ENCODE measurements at places on chromosomes 16 and 17. TPM values are rescaled to one million over a fixed set of nuclear protein-coding genes. Genes with fewer than 3 reads are reported as not detected.

DNA sequence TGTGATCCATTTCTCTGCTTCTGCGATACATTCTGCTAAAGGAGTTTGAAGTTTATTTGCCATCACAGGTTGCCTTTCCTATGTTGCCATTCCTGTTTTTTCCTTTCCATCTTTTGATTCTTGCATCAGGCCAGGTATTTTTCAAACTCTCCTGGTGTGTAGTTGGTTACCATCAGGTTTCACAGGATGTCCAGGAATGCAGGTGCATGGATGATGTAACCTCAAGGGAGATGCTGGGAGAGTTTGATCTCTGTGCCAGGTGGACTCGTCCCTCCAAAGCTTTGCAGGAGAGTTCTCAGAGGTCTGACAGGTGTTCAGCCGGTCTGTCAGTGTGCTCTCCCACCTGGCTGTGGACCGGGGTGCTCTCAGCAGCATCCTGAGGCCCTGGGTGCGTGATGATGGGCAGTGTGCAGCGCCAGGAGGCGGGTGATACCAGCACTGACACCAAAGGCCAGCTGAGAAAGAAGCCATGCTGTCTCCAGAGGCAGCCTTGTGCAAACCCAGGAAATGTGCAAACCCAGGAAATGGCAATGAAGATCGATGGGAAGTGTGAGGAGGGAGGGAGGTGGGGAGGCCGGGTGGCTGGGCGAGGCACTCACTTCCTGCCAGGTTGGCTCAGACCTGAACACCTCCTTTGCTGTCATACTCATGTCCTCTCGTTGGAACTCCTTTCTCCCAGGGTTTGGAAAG, 1.7 kb downstream of the ATP2C2 start:
- DNase-seq: no peak
- no peak overlapping the region for H3K27ac ChIP-seq
- H3K4me3 ChIP-seq: no peak overlapping the region

GRCh38 chr17:40312131-40312731, 3.3 kb downstream of the RARA start:
- DNase-seq: no peak
- H3K4me3 ChIP-seq: no peak overlapping the region
- no peak overlapping the region for H3K27ac ChIP-seq
- H3K4me1 ChIP-seq: peaks cover 49% of the 10 kb centered on the region
- no peaks in the 10 kb centered on the region for H3K36me3 ChIP-seq

DNA sequence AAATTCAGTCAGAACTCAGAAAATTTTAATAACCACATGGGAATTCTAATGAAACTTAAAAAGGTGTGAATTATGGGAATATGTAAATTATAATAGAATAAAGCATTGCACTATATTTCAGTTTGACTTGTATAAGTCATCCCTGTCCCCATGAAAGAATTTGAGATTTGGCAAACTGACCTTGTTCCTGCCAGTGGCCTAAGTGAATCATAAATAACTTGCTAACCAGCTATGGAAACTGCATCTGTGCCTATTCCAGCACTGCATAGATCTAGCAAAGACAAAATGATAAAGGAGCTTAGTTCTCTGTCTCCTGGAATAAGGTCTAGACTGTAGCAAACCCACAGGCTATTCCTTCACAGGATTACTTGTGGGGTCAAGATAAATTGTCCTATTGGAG, 106.8 kb upstream of the NOG start:
- no peaks in the 10 kb centered on the region for H3K4me1 ChIP-seq
- H3K27ac ChIP-seq: no peak overlapping the region
- no peak for DNase-seq
- no peaks in the 10 kb centered on the region for H3K36me3 ChIP-seq
- H3K27me3 ChIP-seq: no peaks in the 10 kb centered on the region

DNA sequence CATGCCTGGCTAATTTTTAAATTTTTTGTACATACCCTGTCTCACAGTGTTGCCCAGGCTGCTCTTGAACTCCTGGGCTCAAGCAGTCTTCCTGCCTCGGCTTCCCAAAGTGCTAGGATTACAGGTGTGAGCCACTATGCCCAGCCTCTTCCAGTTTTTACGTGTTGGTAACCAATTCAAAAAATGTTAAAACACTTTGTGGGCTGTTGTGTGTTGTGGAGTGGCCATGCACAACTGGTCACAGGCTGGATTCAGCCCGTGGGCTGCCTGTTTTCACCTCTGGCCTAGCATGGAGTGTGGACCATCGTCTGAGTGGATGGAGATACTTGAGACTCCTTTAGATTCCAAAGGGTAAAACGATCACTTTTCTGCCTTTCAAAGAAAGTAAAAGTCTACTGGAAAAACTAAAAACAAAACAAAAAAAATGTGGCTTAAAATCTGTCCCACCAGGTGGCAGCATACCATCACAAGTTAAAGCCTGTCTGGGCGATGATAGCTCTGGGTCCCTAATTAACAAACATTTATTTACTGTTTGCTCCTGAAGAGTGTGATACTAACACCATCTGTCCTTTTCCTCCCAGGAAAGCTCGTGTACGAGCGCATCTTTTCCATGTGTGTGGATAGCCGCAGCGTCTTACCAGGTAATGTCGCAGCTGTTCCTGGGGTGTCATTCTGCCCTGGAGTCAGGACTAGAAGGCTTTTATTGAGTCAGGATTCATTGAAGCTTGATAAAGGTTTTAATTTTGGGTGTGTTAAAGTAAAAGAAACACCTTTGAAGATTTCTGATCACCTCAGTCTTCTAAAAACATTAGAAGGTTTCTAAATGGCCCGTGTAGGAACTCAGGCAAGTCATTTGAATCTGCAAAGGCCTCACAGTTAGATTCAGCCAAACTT, 45.8 kb downstream of the VPS35L start:
- peaks cover 6% of the 10 kb centered on the region for H3K36me3 ChIP-seq
- peak; percentile 59 for DNase-seq
- no peaks in the 10 kb centered on the region for H3K4me1 ChIP-seq

- no peak for DNase-seq
- H3K4me3 ChIP-seq: no peak overlapping the region
- no peak overlapping the region for H3K27ac ChIP-seq
- H3K36me3 ChIP-seq: no peaks in the 10 kb centered on the region
- H3K4me1 ChIP-seq: no peaks in the 10 kb centered on the region
- H3K27me3 ChIP-seq: no peaks in the 10 kb centered on the region
Observed at GRCh38 chr16:51607201-51607651, 456.2 kb upstream of the SALL1 start.

- DNase-seq: peak; percentile 58
- H3K27ac ChIP-seq: no peak overlapping the region
- no peak overlapping the region for H3K4me3 ChIP-seq
- peaks cover 26% of the 10 kb centered on the region for H3K36me3 ChIP-seq
- no peaks in the 10 kb centered on the region for H3K4me1 ChIP-seq
- H3K27me3 ChIP-seq: no peaks in the 10 kb centered on the region
Observed at GRCh38 chr17:31373150-31374093, 18.1 kb upstream of the RAB11FIP4 start.

DNA sequence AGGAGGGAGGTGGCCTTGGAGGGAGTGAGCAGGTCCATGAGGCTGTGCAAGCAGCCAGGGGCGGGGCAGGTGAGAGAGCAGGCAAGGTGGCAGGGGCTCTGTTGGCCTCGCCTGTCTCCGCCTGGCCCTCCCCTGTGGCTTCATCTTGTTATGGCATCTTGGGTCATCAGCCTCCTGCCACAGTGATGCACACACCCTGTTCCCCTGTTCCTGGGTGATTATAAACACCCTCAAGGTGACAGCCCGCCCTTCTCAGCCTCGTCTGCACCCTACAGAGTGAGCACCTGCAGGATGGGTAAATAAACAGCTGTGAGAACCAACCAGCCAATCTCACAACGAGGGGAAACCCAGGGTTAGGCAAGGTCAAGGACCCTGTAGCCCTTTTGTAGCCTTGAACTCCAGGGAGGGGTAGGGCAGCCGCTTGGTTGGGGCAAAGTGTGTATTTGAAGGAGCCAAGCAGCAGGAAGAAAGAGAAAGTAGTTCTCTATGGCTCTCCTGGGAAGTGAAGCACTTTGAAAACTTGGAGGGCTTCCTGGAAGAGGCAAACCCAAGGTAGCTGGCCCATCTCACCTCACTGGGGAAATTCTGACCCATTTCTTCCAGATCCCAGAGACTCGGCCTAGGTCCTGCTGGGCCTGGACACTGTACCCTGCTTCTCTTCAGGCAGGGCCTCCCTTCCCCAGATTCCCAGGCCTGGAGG, 60.6 kb downstream of the NT5M start:
- H3K4me1 ChIP-seq: peaks cover 15% of the 10 kb centered on the region
- no peaks in the 10 kb centered on the region for H3K36me3 ChIP-seq
- H3K27me3 ChIP-seq: peaks cover 3% of the 10 kb centered on the region
- H3K4me3 ChIP-seq: no peak overlapping the region
- no peak overlapping the region for H3K27ac ChIP-seq
- no peak for DNase-seq

DNA sequence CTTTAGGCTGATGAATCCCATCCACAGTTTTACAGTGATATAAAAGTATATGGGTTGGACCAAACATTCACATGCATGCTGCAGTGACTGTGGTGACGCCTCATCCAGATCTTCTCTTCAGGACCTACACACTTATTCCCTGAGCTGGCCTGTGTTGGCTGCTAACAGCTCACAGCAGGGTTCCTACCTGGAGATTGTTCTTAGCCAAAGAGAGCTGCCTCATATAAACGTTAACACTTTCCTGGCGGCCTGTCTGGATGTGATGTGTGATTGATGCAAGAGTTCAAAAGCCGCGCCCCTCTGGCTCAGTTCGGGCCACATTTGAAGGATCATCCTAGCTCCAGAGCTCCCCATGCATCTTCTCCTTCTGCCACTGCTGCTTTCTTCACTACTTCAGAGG, 93.0 kb upstream of the NETO2 start:
- no peak for DNase-seq
- H3K36me3 ChIP-seq: 0 out of 3 replicates have a peak, but pooled peaks cover 4% of the 10 kb centered on the region
- no peaks in the 10 kb centered on the region for H3K4me1 ChIP-seq
- no peak overlapping the region for H3K27ac ChIP-seq

- H3K36me3 ChIP-seq: no peaks in the 10 kb centered on the region
- no peak overlapping the region for H3K27ac ChIP-seq
- no peaks in the 10 kb centered on the region for H3K4me1 ChIP-seq
Observed at GRCh38 chr17:63189082-63189481, 223.0 kb downstream of the TANC2 start.

- no peaks in the 10 kb centered on the region for H3K4me1 ChIP-seq
- no peak for DNase-seq
- H3K4me3 ChIP-seq: no peak overlapping the region
- no peaks in the 10 kb centered on the region for H3K27me3 ChIP-seq
Observed at GRCh38 chr16:63890081-63890480, 1231.8 kb downstream of the CDH11 start.

- H3K4me1 ChIP-seq: no peaks in the 10 kb centered on the region
- H3K4me3 ChIP-seq: no peak overlapping the region
- no peaks in the 10 kb centered on the region for H3K27me3 ChIP-seq
Observed at GRCh38 chr16:64150193-64150592, 971.7 kb downstream of the CDH11 start.

The CCT6B gene
- 0.51 TPM for total RNA-seq

The SMPD3 gene
- total RNA-seq: 0.94 TPM

The CLEC10A gene
- not detected for total RNA-seq

The CCDC57 gene
- total RNA-seq: 36.0 TPM

Data from K562 (cell line).